ENCODE measurements at places on chromosomes 2 and 18. TPM values are rescaled to one million over a fixed set of nuclear protein-coding genes. Genes with fewer than 3 reads are reported as not detected.

GRCh38 chr2:41101281-41101680 is 649.4 kb upstream of the SLC8A1 start:
- no peak for DNase-seq

GRCh38 chr2:225124311-225125017 is 82.2 kb upstream of the DOCK10 start:
- DNase-seq = no peak

- DNase-seq = no peak
Measured at GRCh38 chr2:239329284-239329971, 71.4 kb downstream of the HDAC4 start.

DNA sequence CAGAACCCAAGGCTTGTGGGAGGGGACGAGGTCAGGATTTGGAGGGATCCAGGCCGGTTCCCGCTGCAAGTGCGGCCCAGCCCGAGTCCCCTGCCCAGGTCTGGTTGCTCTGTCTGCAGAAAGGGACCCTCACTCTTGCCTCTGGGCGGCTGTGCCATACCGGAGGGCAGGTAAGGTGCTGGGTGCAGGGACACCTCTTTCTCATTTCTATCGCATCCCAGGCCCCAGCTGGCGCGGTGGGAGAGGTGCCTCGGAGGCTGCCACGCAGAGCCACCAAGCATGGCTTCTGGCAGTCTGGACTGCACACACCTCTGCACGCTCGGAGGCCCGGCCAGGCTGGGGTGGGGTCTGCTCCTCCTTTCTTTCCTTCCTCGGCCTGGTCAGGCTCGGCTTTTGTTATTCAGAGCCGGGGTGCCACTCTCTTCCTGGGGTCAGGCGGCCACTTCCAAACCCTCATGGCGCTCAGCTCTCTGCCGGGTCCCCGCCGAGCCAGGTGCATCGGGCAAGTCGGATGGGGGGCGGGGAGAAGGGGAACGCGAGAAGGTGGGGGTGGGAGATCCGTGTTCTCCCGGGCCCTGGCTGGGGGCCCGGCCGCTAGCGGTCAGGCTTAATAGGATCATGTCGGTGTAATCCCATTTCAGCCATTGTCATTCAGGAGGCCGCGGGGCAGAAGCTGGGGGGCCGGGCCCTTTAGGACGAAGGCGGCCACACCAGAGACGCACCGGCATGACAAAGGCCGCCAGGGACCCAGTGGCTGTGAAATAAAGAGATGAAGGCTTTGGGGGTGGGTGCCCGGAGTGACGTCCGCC is 9.0 kb downstream of the GBX2 start:
- no peak for DNase-seq

GRCh38 chr2:153645599-153645998 is 167.0 kb upstream of the RPRM start:
- DNase-seq = no peak

GRCh38 chr2:203246646-203247045 is 7.8 kb downstream of the CYP20A1 start:
- DNase-seq = no peak

DNA sequence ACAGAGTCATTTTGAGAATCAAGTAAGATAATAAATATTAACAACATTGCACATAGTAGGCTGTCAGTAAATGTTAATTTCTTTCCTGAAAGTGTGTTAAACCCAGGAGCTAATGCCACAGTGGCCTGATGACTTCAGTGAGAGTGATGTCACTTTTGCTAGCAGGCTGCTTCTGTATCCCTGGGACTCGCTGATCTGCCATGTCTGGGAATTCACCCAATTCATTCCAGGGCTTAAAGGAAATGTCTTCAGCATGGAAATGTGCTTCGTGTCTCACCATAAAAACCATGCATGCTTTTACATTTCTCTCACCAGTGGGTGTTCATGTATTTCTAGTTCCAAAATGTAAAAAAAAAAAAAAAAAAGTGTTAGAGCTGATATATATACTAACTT is 56.8 kb upstream of the MAPRE3 start:
- peak; percentile 46 for DNase-seq

DNA sequence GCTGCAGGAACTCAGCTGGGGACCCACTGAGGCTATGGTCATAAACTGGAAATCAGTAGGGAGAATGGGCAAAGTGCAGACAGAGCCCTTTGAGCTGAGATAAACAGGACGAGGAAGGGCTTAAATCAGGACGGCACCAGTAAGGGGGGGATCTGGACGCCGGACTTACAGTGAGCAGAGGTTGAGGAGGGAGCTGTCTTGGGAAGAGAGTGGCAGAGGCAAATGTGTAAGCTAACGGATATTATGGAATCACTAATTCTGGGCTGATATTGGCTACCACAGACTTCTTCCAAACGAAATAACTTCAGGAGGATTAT is 539 bp downstream of the CYP27A1 start:
- DNase-seq = no peak

GRCh38 chr2:239391286-239392071 is 9.3 kb downstream of the HDAC4 start:
- no peak for DNase-seq

GRCh38 chr18:65938592-65939372 is 188.0 kb downstream of the CDH7 start:
- DNase-seq = no peak

DNA sequence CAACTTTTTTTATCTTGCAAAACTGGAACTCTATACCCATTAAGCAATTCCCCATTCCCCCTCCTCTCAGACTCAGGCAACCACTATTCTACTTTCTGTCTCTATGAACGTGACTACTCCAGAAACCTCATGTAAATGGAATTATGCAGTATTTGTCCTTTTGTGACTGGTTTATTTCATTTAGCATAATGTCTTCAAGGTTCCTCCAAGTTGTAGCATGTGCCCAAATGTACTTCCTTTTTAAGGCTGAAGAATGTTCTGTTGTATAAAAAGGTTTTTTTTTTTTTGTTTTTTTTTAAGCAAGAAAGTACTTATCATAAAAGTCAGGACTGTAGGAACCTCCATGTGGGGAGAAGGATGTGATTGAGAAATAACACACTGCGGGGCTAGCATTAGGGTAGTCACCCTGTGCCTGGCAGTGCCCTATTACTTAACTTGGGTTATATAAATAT is 262.9 kb upstream of the FBXO11 start:
- DNase-seq = no peak

DNA sequence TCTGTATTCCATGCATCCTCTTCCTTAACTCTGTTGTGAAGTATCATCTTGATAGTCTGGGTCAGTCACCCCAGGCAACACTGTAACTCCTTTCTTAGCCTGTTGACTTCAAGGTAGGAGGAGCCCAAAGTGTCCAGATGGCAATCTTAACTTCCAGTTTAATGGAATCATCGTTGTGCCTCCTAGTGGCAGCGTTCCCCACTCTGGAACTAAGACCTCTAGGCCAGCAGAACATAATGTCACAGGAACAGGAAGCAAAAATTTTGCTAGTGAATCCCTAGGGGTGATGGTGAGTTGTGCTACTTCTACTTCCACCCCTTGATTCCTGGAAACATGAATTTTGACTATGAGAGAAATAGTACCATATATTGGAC is 11.7 kb downstream of the SGPP2 start:
- DNase-seq = no peak

DNA sequence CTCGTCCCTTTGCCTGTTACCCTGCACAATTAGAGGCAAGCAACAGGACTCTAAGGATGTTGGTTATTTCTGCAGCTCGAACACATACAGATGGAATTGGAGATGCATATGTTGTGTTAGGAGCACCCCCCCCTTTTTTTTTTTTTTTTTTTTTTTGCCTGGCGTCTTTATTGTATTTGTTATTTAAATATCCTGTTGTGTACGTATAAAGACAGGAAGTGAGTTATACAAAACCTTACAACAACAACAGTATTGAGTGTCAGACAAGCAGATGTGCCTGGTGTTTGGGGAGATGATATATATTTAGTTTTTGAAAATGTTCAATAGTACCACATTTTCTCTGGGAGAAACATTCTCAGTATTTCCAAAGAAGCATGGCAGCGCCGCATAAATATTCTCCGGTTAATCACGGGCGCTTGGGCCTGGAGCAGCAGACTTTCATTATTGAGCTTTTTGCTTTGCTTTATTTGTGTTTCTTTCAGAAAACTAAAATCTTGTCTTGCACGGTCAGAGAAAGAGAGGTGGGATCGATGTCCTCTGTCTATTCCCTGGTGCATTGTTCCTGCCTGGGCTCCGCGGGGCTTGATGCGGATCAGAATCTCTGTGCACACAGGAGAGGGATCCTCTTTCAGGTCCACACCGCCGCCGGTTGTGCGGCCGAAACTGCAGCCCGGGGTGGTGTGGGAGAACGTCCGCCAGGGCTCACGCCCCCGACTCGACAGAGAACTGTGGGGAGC is 23.2 kb upstream of the ZNF516 start:
- no peak for DNase-seq

DNA sequence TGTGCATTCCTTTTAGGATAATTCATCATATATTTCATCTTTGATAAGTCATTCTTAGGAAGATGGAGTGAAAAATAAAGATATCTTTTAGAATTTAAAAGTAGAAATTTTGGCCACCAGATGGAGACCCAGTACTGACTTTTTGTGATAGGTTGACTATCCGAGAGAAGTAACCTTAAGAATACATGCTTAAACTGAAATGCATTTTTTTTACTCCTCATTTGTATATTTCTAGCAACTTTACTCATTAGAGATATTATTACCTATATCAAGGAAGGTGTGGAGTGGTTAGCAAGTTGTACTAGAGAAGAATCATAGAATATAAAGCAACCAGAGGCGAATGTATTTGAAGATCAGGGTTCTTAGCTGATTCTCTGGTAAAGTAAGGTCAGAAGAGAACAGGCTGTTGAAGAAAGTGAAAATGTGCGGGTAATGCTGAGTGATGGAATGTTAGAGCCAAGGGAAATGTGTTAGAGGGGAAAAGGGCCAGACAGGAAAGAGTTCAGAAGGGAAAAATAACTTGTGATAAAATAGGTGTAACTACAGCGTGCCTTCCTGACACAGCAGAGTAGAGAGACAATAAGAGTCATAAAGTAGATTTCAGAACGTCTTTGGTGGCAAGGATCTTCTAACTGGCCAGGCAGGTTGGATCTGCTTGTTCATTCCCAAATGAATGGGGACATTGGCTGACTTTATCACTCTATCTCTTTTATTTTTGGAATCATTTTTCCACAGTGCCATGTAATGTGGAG is 52.3 kb downstream of the TDRD15 start:
- no peak for DNase-seq

- DNase-seq = no peak
Measured at GRCh38 chr2:173926875-173927274, 38.3 kb downstream of the SP3 start.

DNA sequence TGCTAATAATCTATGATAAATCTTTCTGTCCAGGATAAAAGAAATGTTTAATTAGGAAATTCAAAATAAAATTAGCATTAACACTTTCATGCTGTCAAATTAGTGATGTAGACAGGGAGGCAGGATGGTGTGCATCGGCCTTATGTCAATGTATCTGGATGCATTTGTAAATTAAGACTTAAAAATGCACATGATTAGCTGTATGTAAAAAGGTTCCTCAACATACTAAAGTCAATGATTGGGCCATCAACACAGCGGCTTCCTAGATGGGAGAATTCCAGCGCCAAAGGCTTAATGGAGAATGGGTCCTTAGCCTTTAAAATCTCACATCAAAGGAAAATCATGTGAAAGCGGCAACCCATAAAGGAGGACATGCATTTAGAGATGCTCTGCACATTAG is 77.5 kb upstream of the ZEB2 start:
- no peak for DNase-seq

DNA sequence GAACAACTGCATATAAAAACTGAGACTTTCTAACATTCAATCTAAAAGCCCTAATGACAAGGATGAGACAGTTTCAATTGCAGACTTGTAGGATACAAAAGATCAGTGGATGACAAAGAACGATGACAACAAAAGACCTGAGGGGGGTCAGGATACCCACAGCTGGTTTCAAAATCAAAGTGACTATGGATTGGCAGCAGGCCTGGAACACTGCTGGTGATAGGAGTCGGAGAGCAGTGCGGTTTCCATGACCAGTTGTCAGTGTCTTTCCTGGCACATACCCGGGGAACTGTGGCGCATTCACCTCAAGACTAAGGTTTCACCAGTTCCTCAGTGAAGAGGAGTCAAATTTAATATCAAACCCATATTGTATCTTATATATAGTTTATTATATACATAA is 42.0 kb downstream of the EHD3 start:
- no peak for DNase-seq

- peak; percentile 86 for DNase-seq
Measured at GRCh38 chr2:196278491-196278911, 107.1 kb upstream of the STK17B start.

GRCh38 chr2:240893363-240893844 is 2.6 kb downstream of the MAB21L4 start:
- DNase-seq = no peak

DNA sequence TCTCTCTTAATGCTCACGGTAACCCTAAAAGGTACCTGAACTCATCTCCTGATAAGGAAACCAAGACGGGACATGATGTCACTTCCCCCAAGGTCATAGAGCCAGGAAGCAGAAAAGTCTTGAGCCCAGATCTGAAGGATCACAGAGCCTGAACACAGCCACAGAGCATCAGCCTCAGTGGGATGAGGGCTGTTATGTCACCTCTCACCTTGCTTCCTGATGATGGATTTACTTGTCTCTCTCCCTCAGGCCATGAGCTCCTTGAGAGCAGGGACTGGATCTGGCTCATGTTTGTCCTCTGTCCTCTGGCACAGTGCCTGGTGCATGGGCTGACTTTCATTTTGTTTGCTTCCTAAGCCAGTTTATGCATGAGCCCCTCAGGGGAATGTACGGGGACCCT is 54.2 kb downstream of the SERTAD2 start:
- no peak for DNase-seq

- DNase-seq = peak; percentile 37
Measured at GRCh38 chr2:102033031-102033749, 41.4 kb downstream of the IL1R2 start.

DNA sequence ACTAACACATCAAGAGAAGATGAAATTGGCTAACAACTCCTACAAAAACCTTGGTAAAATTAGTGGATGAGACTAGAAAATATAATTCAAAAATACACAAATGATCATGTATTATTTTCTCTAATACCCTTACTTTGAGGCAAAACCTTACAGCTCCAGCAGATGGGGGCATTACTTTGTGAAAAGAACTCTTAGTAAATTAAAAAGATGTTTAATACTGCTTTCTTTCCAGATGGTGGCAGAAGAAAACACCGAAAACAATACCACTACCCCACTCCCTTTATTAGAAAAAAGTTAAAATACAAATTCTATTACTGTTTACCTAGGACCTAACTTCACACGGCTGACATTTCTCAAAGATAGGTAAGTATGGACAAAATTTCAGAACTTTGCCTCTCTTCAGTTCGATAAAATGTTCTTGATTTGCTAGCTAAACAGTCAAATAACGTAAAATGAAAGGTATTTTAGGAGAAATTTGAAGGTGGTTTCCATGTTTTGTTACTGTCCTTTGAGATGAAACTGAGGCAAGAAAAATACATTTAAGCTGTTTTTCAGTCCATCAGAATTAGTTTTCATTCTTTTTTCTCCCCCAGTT is 30.6 kb downstream of the ORC4 start:
- peak; percentile 66 for DNase-seq

- no peak for DNase-seq
Measured at GRCh38 chr2:30776831-30777635, 30.2 kb downstream of the CAPN13 start.

The NBEAL1 gene
- total RNA-seq = 25.2 TPM

The ARHGEF4 gene
- total RNA-seq = 1.8 TPM

The OR6B2 gene
- not detected for total RNA-seq

The VRK2 gene
- 22.7 TPM for total RNA-seq

The IGFBP5 gene
- total RNA-seq = 64.2 TPM

The EMILIN2 gene
- 7.5 TPM for total RNA-seq

The NRP2 gene
- 10.4 TPM for total RNA-seq

The SAG gene
- total RNA-seq = not detected

The DSG4 gene
- total RNA-seq = not detected

The ADCYAP1 gene
- total RNA-seq = not detected

The ICOS gene
- not detected for total RNA-seq

The RAB3GAP1 gene
- total RNA-seq = 63.9 TPM

The POU3F3 gene
- total RNA-seq = not detected
